ENCODE measurements at places on chromosomes 1 and 21.

- no peak for DNase-seq
Observed at GRCh38 chr1:218867066-218867465, 306.6 kb upstream of the LYPLAL1 start.

DNA sequence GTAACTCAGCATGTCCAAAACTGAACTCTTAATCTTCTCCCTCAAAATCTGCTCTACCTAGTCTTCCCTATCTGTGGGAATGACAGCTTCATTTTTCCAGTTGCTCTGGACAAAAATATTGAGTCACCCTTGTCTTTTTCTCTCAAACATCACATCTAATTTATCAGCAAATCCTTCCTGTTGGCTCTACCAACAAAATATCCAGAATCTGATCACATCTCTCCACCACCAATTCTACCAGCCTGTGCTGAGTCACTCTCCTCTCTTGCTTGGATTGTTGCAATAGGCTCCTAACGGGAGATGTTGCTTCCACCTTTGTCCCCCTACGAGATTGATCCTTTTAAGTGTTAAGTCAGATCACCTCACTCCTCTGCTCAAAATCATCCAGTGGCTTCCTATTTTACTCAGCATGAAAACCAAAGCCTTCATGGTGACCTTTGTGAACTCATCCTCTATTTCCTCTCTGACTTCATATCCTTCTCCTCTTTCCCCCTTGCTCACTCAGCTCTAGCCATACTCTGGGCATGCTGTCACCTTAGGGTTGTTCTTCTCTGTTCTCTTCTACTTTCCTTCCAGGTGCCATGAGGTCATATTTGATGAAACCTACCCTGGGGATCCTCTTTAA lies 21.5 kb upstream of the SMYD2 start:
- no peak for DNase-seq

DNA sequence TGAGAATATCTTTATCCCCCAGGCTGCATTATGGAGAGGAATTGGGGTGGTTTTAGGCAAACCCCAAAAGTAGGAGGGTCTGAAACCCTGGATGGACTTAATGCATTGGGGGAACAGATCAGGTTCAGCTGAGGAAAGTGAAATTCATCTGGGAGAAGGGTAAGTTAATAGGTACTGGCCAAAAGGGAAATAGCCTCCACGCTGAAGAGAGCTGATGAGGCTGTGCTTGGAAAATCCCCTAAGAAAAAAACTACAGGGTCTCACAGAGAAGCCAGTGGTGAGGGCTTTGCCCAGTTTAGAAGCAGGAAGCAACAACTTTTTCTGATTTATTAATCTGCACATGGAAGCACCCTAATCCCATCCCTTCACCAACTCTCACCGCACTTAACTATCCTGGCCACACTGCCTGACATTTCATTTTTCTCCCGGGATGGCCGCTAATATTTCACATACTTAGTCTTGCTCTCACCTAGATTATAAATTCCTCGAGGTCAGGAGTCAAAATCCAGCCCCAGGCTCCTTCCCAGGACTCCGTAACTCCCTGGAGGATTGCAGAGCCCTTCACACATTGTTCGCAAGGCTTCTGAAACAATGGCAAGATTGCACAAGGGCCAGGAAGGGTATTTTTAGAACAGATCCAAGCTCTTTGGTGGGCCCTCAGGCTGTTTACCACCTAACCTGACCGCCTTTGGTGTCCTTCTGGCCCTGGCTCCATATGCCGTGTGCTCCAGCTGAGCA lies 60.9 kb upstream of the TARBP1 start:
- no peak for DNase-seq

DNA sequence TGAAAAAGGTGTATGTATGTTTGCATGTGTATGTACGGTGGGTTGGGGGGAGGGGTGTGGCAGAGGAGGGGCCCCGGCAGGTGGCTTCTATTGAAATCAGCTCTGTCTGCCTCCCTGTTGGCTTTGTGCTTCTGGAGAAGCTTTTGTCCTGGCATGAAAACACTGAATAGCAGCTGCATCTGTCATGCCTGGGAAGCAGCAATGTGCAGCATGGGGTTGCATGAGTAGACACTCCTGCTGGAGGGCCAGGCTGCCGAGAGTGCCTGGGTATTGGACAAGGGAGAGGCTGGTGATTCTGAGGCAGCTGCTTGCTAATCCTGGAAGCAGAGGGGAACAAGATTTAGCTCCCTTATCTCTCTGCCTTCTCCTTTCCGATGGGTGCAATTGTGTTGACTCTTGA lies 20.5 kb downstream of the MAPKAPK2 start:
- no peak for DNase-seq

DNA sequence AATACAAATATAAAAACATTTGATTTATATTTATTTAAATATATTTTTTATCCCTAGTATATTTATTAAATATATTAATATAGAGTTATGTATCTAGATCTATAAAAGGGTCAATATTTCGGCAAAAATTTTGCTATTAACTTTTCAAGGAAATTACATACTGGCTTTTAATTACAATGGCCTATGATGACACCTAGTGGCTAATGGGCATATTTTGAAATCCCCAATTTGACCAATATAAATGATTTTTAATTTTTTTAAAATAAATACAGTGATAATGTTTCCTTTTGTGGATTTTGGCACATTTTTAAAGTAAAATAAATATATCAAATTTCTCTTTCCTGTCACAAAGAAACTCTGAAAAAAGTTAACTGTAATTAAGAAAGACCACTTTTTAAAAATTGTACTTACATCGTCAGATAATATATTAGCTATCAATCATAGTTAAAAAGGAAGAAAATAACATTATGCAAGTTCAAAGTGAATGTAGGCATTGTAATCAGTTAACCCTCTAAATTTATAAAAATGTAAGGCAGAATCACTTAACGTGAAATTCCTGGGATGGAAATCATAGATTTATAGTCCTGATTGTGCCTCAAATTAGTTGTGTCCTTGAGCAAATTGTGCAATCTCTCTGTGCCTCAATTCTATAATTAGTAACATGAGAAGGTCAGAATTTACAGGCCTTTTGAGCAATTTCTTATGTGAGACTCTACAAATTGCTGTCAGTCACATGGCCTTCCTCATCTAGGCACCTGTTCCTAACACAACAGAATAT lies 25.6 kb upstream of the RGS13 start:
- no peak for DNase-seq

DNA sequence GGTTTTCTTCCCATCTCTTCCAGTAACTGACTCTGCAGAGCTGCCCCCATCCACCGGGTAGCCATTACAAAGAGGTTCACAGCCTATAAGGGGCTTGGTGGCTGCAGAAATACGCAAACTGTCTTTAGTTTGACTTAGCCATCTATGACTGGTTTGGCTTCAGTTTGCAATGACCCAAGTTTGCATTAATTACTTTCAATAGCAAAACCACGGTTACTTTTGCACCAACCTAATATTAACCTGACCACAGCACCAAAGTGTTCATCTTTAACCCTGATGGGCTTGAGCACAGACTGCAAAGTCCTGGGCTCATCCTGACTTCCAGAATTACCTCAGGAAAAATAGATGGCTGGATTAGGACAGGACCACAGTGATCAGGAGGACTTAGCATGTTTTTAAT lies 2.2 kb upstream of the HAO2 start:
- DNase-seq, result no peak

DNA sequence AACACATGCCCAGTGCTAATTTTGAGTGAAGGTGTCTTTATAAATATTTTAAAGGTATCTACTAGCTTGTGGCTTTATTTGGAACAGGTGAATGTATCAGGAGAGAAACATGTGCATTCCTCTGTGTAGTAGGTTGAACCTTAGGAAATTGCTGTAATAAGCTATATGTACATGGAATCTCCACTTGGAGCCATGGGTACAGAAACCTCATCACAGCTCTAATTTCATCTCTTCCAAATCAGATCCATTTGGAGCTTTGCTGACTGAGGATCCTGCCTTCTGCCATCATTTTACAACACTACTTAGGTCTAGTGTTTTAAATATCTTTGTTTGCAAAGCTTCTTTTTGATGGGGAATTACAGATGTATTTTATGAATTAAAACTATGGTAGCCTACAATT lies 2.1 kb downstream of the KCNK2 start:
- DNase-seq, result no peak

DNA sequence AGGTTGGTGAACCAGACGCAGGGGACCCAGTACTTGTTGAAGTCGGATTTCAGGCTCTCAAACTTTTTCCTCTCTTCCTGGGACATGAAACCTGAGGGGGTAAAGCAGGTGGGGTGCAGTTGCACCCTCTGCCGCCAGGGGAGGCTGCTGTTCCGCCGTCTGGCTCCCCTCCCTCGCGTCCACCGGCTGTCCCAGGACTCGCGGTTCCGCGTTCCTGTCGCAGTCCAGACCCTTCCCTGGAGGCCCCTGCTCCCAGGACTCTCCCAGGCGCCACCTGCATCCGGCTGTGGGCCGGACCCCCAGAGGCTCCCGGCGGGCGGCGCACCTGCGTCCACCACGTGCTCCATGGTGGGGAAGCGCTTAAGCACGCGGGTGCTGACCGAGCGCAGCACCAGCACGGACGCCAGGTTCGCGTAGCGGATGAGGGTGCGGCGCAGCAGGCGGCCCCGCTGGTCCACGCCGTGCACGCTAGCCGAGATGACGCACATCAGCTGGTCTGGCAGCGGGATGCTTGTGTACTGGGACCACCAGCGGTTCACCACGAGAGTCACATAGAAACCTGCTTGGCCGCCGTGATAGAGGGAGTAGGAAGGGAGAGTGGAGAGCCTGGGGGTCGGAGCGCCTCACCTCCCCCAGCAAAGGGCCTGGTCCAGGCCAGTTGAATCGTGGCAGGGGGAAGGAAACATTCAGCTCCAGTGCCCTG lies 1.7 kb downstream of the BEST4 start:
- peak; percentile 76 for DNase-seq

DNA sequence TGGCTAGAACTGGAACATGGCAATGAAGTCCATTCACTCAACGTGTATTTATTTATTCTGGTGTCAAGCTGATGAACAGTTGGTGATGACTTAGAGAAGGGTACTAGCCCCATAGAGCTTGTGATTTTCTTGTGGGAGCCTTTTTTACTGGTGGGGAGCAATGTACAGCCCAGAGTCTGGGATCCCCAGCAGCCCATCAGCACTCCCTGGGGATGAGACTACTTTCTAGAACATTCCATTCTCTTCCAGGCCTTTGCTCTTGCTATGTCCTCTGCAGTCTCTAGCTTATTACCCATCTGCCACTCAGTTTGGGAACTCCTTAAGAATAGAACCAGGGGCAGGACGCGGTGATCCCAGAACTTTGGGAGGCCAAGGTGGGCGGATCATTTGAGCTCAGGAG lies 11.6 kb downstream of the SLC2A1 start:
- no peak for DNase-seq

GRCh38 chr1:21814981-21815582 lies 3.0 kb downstream of the LDLRAD2 start:
- no peak for DNase-seq

GRCh38 chr21:46634427-46634826 lies 1.0 kb upstream of the PRMT2 start:
- DNase-seq, result no peak

GRCh38 chr1:207203541-207203940 lies 99.5 kb downstream of the C4BPA start:
- DNase-seq, result no peak

GRCh38 chr1:108609483-108610049 lies 49.7 kb downstream of the EEIG2 start:
- no peak for DNase-seq

DNA sequence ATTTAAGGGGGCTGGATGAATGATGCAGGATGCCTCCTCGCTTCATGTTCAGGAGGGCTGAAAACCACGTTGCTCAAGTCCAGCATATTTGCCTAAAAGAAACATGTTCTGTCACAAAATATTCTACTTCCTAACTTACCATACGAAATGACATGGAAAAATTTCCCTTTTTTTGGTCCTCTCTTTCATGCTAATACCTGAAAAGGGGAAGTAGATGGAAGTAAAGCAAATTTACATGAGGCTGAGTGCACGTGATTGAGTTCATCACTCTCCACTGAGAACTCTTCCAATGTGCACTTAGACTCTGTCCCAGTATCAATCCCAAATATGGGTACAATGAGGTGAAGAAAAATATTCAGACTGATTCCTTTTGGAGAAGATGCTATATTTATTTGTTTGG lies 23.0 kb downstream of the XCL2 start:
- DNase-seq, result no peak

DNA sequence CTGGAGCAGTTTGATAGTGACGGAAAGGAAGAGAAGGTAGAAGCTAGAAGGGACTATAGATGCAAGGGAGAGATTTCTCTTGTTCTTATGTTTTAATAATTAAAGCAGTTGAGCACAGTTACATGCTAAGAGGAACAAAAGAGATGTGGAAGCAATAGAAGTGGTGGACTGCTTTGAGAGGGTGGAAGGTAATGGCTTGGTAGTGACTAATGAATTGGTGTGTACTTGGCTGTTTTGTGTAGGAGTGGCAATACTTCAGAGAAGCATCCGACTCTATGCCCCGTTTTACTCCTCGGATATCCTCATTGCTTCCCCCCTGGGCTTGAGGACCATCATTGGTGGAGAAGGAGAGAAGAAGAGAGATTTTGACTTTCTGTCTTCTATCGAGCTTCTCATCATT lies 12.8 kb downstream of the UTP25 start:
- no peak for DNase-seq

- no peak for DNase-seq
Observed at GRCh38 chr1:225567789-225568188, 85.1 kb downstream of the ENAH start.

DNA sequence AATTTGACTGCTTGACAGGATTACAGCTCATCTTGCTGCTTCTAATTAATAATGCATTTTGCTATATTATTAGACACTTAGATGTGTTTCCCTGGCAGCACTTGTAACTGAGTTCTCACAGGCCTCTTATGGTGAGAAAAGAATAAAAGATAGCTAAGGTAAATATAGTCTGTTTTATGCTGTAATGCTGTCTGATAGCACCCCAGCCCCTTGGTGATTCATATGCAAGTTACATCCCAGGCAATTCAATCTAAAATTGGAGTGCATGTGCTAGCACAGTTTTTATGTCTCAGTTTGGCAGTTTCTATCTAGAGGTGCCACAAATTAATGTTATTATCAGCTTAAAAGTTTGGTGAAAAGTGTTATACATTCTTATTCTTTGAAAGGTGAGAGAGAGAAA lies 42.2 kb downstream of the RGS13 start:
- DNase-seq, result no peak

DNA sequence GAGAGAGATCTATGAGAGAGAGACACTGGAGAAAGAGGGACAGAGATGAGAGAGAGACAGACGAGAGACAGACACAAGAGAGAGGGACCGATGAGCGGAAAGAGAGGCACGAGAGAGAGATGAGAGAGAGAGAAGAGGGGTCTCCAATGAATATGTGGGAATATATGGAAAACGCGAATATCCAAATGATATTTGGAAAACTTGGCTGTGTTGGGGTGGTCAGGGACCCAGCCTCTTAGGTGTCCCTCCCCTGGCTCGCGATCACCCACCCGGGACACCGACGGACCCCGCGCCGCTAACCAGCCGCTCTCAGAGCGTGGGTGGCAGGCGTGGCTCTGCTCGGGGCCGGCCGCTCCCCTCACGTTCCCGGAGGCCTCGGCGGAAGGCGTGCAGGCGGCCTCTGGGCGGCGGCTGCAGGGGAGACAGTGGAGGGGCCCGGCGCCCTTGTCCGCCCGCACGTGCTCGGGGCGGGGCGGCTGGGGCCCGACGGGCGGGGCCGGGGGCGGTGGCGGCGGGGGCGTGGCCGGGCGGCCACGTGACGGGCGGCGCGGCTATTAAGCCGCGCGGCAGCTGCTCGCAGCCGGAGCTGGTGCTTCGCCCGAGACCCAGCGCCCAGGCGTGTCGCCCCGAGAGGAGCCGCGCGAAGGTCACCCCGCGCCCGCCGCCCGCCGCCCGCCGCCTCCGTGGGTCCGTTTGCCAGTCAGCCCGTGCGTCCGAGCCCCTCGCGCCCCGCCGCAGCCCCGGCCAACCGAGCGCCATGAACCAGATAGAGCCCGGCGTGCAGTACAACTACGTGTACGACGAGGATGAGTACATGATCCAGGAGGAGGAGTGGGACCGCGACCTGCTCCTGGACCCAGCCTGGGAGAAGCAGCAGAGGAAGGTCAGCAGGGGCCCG lies at the start of gene ACTN2:
Gene ACTN2, plus strand, starts transcription at position 583 of the 898 bp plus-strand sequence. Its CDS starts 175 bp downstream, at position 758.
- peak; percentile 32 for DNase-seq
